ENCODE measurements at places on chromosomes 4 and X.
A peak's percentile ranks its signal among the peaks of the same experiment; 100 is the strongest.

DNA sequence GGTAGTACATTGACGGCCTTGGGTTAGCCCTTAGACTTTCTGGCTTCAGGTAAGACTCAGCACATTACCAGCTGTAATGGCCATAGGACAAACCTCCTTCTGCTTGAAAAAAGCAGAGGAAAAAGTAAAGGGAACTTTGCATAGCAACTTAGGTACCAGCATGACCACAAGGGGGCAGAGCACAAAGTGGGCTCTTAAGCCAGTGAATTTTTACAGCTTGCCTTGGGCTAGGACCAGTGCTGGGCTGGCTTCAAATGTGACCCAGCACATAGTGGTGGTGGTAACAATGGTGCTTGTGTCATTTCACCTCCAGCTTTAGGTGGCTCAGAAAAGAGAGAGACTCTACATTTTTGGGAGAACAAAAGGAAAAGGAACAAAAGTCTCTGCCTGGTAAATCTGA lies 66.1 kb downstream of the KLHL4 start:
- DNase-seq, result no peak

GRCh38 chr4:37837446-37837845 lies 11.0 kb downstream of the PGM2 start:
- DNase-seq, result no peak

DNA sequence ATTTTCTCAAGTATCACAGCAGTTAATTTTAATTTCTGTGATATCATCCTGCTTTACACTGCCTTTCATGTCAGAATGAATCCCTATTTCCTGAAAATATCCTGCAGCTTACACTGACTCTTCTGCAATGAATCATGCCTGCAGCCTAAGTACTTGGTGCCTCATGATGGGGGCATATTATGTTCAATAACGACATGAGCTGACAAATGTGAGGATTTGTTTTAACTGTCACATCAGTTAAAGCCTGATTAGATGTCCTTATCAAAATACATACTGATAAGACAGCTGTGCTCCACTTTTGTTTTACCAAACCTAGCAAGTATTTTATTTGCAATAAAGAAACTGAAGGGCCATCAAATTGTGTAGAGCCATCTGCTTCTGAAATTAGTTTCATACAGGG lies 359.9 kb upstream of the AGA start:
- DNase-seq, result no peak

DNA sequence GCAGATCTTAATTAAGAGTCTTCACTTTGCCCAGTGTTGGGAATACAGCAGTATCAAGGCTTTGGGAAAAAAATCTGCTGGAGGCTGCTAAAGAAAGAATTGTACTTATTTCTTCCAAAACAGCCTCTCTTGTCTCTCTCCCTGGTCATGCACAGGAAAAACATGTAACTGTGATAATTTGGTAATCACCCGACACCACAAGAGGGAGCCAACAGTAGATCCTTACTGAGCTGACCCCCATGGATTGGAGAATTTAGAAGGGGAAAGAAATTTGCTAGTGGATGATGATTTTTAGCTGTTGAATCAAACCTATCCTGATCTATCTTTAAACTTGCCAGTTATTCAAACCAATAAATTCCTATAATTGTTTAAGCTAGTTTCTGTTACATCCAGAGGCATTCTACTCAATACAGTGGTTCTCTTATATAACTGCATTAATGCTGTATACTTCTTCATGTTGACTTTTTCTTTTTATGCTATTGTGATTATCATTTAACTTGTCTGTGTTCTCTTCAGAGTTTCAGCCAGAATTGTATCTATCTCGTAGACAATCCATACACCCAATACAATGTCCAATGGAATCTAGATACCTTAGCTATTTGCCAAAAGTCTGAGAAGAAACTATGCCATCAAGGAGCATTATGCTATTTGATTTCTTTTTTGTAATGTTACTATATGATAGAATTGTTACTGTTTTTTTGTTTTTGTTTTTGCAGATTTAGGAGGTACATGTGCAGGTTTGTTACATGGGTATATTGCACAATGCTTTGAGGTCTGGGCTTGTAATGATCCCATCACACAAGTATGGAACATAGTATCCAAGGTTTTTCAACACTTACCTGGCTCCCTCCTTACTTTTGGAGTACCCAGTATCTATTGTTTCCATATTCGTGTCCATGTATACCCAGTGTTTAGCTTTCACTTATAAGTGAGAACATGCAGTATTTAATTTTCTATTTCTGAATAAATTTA lies 31.3 kb upstream of the ARHGEF38 start:
- no peak for DNase-seq

- no peak for DNase-seq
These were observed 144.4 kb upstream of the GATB start for GRCh38 chr4:151905197-151905596.

GRCh38 chrX:22433292-22434070 lies 160.8 kb downstream of the CBLL2 start:
- no peak for DNase-seq

DNA sequence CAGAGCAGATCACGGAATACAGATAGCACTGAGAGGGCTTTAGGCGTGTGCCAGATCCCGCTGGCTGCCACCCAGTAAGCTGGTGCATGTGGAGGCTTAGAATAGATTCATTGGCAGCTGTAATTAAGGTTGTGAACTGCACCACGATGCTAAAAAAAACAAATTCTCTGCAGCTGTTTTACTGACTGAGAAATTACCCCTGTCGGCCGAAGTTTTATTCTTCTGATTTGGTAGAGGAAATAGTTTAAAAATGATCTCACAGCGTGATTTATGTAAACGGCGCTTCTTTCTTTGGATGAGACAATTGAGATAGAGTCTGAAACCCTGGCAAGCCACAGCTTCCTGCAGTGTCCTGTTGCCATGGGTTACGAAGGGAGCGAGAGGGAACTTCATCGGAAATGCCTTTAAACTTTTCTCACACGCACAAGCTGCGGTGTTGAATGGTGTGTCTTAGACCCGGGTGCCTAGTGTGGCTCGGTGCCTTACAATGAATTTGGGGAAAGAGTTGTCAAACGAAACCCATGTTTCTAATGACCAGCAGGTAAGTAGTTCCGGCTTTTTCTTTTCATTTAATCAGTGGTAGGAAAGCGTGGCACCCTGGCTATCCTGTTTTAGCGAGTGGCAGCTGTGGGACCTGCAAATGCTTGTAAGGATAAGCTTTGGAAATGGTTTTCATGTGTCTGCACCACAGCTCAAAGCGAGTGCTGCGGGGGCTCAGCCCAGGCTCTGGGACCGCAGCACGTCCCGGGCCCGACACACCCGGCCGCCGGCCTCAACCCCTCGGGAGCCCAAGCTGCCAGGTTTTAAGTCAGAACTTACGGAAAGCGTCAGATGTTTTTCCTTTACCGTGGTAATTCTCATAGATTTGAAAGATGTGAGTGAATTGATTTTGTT lies 71.7 kb upstream of the HGFAC start:
- peak; percentile 52 for DNase-seq

GRCh38 chrX:154352466-154352865 lies 22.0 kb downstream of the FLNA start:
- no peak for DNase-seq

DNA sequence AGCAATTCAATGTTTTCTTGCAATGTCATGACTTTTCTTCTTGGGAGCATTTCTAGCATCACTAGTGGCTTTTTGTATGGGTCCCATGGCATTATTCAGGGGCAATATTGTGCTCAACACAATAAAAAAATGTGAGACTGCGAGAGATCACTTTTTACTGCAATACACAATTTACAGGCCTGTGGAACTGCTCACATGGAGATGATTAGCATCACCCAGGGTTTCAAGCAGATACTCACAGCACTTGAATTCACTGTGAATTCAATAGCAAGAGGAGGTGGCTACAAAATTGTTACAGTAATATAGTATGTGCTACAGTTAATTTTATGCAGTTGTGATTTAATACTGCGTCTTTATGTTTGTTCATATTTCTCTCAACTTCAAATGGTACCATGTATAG lies 50.4 kb downstream of the TBC1D19 start:
- DNase-seq, result no peak

DNA sequence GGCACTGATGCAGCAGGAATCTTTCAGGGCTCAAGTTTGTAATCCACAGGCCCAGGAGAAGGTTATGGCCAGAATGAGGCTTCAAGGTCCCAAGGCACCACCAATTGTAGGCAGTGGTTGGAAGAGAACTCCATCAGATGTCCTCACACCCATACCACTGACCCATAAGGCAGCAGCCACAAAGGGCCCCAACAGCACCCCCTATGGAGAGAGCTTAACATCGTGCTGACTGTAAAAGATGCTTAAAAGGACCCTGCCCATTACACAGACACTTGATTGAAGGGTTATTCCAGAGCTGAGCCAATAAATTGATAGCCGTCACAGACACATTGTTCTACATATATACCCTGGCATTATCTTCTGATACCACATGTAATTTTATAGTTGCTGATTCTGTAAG lies 113.7 kb downstream of the SOWAHB start:
- no peak for DNase-seq

GRCh38 chr4:78483811-78484210 lies 67.8 kb upstream of the ANXA3 start:
- no peak for DNase-seq

- DNase-seq, result no peak
These were observed 141.8 kb upstream of the ARSJ start for GRCh38 chr4:114121221-114121620.

DNA sequence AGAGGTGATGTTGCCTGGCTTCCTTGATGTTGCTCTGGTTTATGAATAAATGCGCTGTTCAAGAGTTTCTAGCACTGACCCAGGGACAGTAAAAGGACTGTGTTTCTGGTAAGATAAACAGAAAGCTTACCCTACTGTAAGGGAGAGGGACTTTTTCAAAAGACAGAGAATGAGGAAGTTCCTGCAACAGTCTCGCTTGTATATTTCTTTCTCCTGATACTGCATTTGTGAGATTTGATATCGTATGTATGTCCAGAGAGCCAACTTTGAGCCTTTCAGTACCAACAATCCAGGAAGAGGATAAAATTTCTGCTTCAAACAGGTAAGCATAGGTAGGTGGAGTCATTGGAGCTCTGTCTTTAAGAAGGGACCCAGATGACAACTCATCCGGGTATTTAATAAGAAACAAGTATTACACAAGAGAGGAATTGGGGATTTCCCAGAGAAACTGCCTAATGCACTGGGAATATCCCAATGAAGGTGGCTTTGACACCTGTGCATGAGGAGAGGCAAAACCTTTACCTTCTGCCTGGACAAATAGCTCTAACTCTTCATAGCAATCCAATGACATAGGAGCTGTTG lies 773 bp downstream of the DAPP1 start:
- peak; percentile 43 for DNase-seq

- DNase-seq, result no peak
These were observed 516.0 kb downstream of the FSTL5 start for GRCh38 chr4:161647757-161648156.

GRCh38 chrX:20374450-20374849 lies 107.7 kb upstream of the RPS6KA3 start:
- DNase-seq, result no peak

- no peak for DNase-seq
These were observed 41.6 kb downstream of the TMEM165 start for GRCh38 chr4:55437356-55437796.

All from CD4-positive, alpha-beta T cell treated with Interleukin-4 for 4 hours (primary cell).